ENCODE measurements at places on chromosomes 16 and 17.

DNA sequence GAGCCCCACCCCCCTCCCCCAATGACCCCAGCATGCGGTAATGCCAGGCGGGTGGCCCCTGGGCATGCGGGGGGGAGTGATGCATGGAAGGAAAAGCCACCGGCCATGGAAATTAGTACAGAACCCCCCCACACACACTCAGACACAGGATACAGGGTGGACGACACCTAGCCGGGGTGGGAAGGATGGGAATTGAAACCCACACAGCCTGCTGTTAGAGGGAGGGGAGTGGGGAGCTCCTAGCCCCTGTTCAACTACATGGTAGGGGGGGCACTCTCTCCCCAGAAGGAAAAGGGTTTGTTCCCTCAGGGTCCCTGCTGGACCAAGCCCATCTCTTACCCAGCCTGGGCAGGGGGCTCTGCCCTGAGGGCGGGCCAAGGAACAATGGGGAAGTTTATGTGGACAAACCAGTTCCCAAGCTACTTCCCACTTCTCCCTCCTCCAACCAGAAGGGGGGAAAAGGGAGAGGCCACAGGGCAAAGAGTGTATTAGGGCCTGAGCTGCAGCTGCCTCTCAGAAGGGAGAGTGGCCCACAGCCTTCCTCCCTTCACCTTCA lies 5.2 kb downstream of the TMUB2 start:
- no peak for DNase-seq

DNA sequence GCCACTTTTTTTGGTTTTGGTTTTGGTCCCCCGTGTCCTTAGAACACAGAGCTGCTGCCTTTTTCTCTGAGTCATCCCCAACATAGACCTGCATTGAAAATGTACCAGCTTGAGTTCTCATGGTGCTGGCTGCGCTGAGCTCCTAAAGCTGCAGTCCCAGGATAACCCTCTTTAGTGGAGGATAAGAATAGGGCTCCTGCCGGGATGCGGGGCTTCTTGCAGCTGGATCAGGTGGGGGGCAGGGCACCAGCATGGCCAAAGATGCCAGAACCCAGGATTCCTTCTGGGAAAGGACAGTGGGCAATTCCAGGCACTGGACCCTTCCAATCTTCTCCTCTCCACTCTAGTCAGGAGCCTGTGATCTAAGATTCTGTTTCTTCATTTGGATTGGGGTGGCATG lies 8.3 kb upstream of the CLUH start:
- no peak for DNase-seq

DNA sequence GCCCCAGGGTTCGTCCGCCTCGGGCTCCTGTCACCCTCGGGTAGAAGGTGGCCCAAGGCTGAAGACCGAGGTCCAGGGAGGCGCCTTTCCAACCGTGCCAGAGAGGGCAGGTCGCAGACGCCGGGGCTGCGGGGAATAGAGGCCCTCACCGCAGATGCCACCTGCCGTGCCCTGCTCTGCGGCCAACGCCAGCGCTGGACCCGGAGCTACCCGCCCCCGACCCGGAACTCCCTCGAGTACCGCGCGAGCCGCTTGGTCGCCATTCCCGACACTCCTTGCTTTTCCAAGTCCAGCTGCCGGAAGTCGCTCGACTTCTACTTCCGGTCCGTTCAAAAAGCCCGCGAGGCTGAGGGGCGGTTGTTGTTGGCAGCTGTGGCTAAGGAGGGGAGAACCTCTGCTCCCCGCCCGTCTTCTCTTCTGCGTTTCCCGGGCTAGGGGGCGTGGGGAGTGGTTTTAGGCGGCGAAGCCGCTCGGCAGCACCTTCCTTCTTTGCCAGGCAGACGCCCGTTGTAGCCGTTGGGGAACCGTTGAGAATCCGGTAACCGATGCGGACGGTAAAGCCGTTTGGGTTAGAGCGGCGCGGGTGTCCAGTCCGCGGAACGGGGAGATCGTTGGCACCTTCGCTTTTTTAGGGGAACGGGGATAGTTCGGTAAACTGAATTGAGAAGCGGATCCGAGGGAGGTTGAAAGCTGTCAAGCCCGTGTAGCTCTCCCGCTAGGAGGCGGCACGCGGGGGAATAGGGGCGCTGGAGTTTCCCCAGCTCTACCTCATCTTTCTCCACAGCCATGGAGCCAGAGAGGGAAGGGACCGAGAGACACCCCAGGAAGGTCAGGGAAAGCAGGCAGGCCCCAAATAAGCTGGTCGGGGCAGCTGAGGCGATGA lies at the start of the genes ERI2 and REXO5:
Gene ERI2, minus strand, starts transcription at position 305 of the 883 bp plus-strand sequence. Its CDS starts 42 bp downstream, at position 263.
Gene REXO5, plus strand, starts transcription at position 360 of the 883 bp plus-strand sequence. Its CDS starts 427 bp downstream, at position 787.
- DNase-seq: peak; percentile 64

- peak; percentile 80 for DNase-seq
Observed at GRCh38 chr16:637081-638018, 1.2 kb upstream of the METTL26 start.

GRCh38 chr17:68102318-68102758 lies 66.8 kb downstream of the KPNA2 start:
- DNase-seq: peak; percentile 37

DNA sequence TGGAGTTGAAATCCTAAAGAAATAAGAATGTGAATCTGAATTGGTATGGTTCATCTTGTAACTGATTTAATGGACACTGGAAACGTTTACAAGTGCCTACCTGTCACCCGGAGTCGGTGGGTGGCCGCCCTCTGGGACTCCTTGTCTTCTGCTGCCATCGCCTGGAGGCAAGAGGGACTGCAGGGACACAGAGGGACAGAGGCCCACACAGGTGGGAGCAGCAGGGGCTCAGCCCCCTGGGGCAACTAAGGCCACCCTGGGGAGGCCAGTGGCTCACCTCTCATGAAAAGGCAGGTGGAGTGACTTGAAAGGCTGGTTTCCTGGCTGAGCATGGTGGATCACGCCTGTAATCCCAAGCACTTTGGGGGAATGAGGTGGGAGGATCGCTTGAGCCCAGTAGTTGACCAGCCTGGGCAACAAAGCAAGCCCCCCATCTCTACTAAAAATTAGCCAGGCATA lies 23.2 kb downstream of the TMEM92 start:
- peak; percentile 75 for DNase-seq
